ENCODE measurements at places on chromosomes 6 and 20.

GRCh38 chr6:118708055-118708454, 56.7 kb upstream of the CEP85L start:
- DNase-seq, result no peak

DNA sequence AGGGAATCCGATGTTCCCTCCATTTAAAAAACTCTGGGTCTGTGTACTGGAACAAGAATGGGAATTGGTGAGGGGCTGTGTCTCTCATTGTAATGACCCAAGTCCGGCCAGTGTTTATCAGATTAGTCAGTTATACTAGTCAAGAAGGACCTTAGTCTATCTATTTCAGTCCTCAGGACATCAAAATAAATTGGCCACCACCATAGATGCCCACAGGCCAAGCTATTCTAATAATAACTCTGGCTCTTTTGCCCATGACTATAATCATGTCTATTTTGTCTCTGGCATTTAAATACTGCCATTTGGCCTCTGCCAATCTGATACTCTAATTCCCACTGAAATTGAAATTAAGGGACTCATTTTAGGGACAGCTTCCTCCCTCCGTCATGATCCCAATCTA, 37.8 kb downstream of the ELOVL4 start:
- no peak for DNase-seq

- DNase-seq, result no peak
Measured at GRCh38 chr6:156545021-156545420, 232.2 kb upstream of the ARID1B start.

- DNase-seq, result no peak
Measured at GRCh38 chr6:136404627-136405419, 115.2 kb upstream of the BCLAF1 start.

DNA sequence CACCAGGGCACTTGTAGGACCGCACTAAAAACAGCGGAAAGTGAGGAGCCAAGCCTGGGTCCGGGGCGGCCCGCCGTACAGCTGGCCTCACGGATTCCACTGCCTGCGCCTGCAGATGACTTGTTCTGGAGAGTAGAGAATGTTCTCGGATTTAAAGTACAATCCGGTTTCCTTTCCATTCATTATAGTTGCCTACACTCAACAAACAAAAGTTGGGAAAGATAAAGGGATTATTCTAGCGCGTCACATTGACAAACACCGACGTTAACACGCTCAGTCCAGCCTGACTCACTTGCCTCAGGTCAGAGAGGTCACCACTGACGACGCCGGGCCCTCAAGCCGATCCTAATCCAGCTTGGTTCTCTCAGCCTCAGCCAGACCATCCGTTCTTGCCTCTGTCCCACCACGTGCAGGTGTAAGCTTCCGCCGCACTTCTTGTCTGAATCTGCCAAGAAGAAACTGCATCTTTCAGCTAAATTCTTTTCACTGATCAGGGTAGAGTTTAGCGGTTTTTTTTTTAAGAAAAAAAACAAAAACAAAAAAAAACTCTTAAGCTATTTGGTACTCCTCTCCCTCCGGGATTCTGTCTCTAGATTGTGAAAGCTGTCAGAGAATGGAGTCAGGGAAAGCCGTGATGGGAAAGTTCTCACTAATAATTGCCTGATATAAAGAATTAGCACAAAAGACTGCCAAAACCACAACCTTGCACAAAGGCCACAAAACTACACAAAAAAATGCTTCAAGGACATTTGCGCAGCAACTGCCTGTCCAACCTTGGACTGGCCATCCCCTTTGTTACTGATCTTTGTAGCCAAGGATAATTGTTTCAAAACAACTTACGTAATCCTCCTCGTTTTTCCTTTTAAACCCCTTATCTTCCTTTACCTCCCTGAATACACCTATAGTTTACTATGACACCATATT, 1.1 kb upstream of the PHF10 start:
- DNase-seq, result no peak

- no peak for DNase-seq
Measured at GRCh38 chr6:53998303-53998702, 112.9 kb upstream of the MLIP start.

DNA sequence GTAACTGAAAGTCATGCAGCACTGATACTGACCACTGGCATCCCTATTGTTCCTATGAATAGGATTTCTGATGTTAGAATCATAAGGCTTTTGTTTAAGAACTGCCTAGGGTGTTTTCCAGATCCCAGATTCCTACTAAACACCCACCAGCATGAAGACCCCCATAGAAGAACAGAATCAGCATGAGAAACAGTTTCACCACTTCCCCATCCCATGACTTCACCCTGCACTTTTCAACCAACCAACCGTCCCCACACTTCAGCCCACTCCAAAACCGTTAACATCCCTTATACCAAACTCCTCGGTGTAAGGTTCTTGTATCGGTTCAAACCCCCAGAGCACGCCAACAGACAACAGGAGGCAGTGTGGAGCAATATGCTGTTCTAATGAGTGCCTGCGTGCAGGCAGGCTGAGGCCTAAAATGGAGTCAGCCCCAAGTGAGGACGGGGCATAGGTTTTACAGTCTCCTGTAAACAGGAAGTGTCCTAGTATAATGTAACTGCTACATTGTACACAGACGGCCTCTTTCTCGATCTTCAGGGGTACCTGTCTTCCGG, 11.4 kb upstream of the SSTR4 start:
- DNase-seq, result no peak

DNA sequence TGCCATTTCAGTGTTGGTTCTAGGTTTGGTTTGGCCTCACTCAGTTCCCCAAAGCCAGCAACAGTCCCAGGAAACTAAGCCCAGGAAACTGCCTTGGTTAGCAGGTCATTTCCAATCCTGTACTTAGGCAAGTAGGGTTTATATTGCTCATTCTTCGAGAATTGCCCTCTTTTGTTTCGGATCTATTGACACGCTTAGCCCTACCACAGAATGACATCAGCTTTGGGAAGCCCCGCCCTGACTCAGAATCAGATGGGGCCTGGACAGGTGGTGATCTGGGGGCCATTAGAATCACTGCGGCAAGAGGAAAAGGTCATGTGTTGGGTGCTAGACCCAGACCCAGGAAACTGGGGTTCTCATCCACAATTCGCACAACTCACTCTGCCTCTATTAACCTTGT, 578.2 kb downstream of the QKI start:
- DNase-seq, result no peak

DNA sequence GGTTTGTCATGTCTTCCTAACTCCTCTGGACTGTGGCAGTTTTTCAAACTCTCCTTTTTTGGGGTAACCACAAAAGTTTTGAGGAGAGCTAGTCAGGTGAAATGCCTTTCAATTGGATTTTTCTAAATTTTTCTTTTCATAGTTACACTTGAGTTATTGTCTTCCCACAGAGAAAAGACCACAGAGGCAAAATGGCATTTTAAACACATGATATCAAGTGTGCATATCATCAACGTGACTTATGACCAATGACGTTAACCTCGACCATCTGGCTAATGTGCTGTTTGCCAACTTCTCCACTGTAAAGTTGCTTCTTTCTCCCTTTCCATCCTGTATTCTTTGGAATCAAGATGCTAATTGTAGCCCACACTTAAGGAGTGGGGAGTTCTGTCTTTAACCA, 41.3 kb upstream of the SNAP25 start:
- no peak for DNase-seq

DNA sequence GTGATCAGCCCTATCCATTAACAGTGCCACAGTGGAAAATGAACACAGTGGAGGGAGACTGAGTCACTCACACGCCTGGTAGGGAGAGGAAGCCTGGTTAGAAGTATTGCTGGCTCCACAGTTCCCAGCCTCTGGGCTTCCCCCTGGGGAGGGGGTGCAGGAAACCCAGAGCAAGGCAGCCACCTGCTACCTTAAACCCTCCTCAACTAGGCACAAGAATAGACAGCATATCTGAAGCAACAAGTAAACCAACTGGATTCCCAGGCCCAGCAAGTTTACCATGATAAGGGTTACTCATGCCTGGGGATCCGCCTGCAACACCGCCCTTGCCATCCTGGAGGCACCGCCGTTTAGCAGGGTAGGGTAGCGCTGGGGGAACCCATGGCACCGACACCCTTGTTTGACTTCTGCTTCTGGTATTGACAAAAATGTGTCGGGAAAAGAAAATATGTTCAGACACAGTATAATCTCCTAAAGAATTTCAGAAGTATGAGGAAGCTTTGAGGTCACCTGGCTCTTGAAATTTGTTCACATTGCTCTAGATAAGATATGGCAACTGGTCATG, 38.3 kb downstream of the SLC22A23 start:
- no peak for DNase-seq

DNA sequence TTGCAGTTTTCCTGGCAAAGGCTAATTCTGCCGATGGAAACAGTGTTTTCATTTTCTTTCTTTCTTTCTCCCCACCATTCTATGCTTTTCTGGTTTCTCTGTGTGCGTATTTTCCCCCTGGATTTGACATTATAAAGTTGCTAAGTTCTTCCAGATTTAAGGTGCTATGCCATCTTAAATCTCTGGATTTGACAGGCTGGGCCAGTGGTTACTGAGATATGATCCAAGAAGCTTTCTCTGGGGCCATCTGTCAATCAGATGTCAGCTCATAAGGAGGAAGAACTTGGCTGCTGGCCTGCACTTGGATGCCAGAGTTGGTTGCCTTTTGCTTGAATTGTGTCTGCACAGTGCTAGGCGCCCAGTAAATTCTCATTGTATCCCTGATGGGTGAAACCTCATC, 39.7 kb downstream of the SLC2A10 start:
- DNase-seq, result no peak

DNA sequence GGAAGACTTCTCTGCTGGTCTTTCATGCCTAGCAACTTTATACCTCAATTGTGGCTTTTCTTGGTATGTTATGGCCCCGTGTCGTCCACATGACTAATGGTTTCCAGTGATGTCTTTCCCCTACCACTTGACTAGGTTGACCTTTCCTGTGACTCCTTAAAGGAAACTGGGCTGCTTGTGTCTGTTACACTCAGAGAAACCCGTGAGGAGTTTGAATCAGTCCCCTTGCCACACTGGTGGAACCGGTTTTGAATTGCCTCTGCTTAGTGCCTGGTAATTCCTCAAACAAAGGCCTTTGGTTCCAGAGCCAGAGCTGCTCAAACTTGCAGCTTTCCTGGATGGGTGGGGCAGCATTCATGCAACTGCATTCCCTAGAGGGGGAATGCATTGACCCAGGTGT, 21.9 kb downstream of the ECT2L start:
- DNase-seq, result no peak
